CD4-positive, alpha-beta T cell treated with Interleukin-17A for 1 hour (primary cell): ENCODE measurements at places on chromosomes 7 and 10.

- DNase-seq = no peak
Measured at GRCh38 chr10:14502431-14502830, 171.7 kb upstream of the FRMD4A start.

GRCh38 chr10:103651783-103652476, 158.4 kb downstream of the NEURL1 start:
- DNase-seq = no peak

- no peak for DNase-seq
Measured at GRCh38 chr10:24434961-24435360, 226.0 kb downstream of the KIAA1217 start.

DNA sequence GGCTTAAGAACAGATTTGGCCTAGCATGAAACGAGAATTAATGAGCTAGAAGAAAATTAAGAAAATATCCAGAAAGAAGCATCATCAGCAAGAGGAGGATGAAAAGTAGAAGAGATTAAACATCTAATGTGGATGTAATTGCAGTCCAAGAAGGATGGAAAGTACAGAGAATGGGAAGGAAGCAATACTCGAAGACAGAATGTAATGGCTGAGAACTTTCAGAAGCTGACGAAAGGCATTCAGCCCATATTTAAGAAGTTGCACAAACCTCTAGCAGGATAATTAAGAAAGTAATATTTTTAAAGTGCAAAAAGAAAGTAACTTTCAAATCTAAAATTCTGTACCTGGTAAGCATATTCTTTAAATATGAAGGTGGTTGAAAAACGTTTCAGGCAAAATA, 60.7 kb downstream of the TRIM24 start:
- no peak for DNase-seq

DNA sequence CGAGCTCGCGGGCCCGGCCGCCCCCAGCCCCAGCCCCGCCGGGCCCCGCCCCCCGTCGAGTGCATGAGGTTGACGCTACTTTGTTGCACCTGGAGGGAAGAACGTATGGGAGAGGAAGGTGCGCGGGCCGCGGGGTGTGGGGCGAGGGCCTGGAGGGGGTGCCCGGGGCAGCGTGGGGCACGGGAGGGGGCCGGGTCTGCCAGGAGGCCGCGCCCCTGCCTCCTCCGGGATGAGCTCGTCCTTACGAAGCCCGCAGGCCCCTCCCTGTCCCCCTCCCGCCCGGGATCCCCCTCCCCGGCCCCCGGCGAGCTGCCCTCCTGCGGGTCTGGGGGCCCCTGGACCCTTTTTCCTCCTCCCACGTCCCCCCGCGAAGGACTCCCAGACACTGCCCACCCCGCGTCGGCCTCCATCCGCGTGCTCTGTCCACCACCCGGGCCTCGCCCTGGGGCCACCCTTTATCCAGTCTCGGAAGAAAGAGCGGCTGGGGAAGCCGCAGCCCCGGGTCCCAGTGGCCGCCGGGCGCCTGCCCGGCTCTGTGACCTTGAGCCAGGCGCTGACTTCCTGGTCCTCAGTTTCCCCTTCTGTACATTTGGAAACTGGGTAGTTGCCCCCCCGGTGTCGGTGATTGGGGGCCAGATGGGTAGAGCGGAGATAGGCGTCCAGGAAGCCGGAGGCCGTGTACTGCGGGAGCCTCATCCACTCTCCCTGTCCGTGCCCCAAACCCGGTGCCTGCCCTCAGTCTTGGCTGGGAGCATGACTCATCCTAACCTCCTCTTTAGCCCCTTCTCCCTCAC, 521 bp downstream of the LIMK1 start:
- DNase-seq = peak; percentile 18

DNA sequence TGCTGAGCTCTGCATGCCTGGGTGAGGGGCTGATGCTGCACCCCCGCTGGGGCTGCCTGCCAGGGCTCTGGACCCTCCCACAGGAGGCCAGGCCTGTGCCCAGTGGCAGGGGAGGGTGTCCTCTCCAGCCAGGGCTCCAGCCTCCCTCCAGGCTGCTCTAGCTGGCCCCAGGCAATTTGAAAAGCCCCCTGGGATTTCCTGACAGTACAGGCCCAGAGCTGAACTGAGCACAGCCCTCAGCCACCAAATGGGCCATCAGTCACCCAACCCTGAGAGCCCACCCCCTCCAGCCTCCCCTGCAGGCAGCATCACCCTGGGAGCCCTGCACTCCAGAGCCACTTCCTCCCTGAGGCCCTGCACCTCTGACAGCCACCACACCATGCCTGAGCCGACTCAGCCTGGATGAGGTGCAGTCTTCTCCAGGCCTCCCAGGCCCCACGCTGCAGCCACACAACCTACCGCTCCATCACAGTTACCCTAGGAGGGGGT, 101.8 kb upstream of the RET start:
- DNase-seq = no peak

GRCh38 chr7:80127412-80128160, 7.0 kb upstream of the GNAI1 start:
- no peak for DNase-seq

DNA sequence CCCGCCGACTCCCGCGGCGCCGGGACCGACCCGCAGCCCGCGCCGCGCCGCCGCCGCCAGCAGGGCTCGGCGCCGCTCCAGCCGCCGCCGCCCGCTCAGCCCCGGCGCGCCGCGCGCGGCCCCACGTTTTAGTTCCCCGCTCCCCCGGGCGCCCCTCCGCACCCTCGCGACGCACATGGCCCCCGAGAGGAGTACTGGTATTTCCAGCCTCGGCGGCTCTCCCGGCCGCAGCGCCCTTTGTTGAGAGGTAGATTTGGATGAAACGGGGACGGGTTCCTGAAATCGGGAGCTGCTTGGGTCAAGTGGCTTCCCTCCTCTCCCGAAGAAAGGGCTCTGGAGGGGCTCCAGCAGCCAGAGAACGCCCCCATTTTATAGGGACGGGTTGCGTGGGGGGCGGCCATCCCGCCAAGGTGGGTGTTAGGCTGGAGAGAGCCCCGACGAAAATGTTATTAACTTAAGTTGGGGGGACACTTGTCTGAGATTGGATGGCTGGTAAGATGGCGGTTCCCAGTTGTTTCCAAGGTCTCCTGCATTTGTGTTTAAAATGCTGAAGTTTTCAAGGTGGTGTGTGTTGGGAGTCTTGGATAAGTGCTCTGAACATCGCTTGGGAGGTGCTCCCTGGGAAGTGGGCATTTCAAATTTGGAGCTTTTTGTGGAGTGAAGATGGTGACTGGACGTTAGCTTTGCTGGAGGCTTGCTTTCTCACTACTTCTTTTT, 1.2 kb downstream of the BMI1 start:
- DNase-seq = peak; percentile 28

- no peak for DNase-seq
Measured at GRCh38 chr7:140439359-140439758, 35.5 kb downstream of the RAB19 start.

DNA sequence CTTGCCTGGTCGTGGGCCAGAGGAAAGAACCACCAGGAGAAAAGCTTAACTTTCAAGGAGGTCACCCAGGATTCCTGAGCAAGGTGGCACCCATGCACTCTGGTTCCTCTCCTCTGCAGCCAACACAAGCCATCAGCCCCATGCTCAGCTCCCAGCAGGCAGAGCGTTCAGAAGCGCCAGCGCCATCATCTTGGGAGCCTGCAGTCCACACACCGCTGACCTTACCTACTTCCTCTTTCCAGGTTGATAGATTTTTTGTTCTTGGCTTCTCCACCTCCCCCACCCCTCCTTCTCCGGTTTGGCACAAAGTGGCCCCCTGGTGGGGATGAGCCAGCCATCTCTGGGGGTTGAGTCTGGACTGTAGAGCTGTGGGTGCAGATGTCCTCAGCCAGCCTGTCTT, 1.7 kb upstream of the WDR86 start:
- no peak for DNase-seq

DNA sequence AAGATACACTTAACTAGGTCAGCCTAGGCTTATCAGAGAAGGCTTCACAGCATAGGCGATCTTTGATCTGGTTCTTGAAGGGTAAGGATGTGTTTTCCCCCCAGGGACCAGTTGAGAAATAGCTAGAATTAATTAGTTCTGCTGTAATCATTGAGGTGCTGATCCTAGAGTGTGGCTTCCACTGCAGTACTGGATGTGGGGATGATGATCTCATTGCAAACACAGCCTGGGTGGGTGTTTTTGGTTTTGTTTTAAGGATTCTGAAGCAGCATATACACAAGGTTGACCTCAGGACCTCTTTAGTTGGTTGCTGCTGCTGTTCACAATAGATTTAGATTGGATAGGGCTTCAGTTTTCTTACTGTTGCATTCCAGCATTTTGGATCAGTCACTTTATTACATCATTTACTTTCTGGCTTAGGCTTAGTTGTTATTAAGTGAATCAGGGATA, 159.7 kb downstream of the AUTS2 start:
- no peak for DNase-seq

DNA sequence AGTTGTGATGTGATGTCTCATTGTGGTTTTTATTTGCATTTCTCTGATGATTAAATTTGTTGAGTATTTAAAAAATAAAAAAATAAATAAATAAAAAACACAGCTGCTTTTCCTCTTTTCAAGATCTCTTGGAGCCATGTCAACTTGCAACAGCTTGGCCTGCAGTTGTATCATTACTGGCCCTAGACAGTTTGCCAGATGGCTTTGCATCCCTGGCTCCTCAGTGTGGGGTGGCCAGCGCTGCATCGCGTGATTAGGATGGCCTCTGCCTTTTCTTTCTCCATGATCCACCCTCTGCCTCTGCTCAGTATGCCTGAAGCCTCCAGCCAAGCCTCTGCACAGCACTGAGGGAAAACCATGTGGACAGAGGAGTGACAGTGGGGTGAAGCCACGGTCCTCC, 96.8 kb downstream of the PPP1R3C start:
- DNase-seq = no peak

DNA sequence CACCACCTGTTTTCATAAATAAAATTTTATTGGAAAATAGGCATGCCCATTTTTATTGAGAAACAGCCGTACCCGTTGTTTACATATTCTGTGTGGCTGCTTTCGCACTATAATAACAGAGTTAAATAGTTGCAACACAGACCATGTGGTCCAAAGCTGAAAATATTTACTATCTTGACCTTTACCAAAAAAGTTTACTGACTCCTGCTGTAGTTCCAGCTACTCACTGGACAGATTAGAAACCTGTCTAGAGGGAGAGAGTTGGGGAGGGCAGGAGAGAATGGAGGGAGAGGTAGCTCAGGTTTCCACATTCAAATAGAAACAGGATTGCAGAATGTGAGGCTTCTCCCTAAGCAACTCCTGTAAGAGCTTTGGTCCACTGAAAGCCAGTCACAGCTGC, 55.1 kb upstream of the GLCCI1 start:
- no peak for DNase-seq

GRCh38 chr10:105398202-105398601, 757.1 kb downstream of the SORCS3 start:
- no peak for DNase-seq

DNA sequence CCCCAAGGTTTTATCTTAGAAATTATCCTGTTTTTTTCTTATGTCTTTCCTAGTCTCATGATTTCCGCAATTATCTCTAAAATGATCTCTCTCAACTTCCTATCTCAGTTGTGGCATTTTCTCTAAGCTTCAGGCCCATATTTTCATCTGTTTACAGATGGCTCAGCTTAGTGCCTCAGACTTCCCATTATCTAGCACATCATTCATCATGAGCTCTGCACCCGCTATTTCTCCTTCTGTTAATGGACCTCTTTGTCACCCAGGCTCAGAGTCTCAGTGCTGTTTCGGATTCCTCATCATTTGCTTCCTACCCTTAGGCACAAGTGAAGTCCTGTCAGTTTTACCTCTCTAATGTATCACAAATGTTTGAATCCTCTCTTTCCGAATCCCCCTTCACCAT, 84.1 kb downstream of the BMPR1A start:
- DNase-seq = no peak

DNA sequence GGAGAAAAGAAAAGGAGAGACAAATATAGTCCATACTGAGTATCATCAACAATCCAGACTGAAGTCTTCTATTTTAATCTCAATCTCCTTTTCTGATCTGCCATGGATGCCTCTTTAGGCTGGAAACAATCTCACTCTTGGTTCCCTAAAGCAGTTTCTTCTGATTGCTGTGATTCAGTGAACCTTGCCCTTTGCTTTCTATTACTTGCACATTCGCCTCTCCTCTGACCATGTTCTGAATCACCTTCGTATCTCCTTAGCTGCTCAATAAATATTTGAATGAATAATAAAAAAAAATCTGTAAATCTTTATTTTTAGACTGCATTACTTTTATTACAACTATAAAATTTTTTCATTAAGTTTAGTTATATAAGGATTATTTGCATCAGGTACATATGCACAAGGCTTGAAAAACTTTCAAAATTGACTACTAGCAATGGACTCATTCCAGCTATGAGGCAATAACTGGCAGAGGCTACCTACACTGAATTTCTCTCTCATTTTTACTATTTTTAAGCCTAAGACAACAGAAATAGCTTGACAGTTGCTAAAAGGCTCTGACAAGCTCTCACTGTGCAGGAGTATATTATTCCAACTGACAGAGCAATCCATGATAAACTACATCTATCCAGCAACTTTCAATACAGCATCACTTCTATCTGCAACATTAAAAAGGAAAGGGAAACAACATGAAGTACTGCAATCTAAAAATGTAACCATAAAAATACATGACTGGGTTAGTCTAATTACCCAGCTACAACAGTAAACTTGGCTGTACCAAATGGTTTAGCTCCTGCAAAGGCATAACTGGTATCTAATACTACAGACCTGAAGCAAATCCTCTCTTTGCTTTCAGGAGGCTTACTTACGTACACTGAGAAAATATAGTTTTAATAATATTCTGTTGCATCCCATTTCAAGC, 25.6 kb downstream of the TM9SF3 start:
- DNase-seq = no peak

- DNase-seq = no peak
Measured at GRCh38 chr7:945147-945555, 9.3 kb downstream of the ADAP1 start.

- no peak for DNase-seq
Measured at GRCh38 chr7:44673771-44674170, 67.3 kb downstream of the OGDH start.

- DNase-seq = no peak
Measured at GRCh38 chr10:6195846-6196245, 6.9 kb upstream of the PFKFB3 start.

DNA sequence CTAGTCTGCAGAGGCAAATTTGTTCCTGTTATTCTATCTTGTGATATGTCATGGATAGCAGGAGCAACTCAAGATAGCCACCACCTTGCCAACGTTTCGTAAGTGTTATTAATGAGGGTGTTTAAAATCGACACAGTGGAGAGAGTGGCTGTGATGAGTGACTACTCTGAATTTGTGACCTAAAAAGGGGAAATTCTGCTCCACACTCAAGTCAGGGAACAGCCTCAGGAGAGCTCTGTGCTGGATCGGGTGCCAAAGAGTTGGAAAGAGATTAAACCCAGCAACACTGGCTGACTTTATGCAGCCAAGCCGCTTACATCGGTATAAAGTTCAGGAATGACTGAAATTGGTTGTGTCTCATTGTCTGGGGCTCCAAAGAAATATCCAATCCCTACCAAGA, 9.5 kb downstream of the TACC2 start:
- no peak for DNase-seq
